ACHN (cell line): ENCODE measurements at places on chromosomes 3 and 15.

- DNase-seq, result no peak
These were observed 7.6 kb downstream of the XCR1 start for GRCh38 chr3:46019707-46020106.

GRCh38 chr3:64149886-64150285 is 75.4 kb downstream of the PRICKLE2 start:
- DNase-seq, result no peak

DNA sequence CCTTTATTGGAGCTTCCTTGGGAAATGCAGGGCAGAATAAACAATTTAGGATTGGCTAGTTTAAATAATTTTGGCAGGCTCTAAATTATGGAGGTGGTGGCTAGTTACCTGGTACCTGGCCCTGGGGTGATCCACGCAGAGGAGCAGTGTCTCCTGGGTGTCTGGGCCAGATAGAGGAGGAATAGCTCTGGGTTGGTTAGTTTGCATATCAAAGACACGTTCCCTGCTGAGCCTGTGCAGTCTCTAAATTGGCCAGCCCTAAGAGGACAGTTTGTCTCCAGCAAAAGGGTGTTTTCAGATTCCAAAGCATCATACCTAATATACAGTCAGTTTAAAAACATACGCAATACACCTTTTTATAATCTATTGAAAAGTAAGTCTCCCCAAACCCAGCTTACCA is 333.3 kb upstream of the TPM1 start:
- DNase-seq, result no peak

DNA sequence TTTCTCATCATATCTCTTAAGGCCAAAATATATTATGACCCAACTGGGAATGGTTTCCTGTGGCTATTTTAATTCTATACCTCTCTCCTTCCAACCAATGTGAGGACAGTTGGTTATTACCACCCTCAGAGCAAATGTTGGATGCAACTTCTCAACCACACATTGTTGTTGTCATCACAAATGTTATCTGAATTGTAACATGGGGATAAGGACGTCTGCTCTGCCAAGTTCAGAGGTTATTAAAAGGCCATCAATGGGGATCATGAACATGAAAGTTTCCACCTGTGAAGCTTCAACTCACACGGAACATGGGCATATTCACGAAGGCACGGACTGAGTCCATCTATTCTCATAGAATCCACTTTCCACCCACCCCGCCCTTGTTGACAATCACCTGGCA is 46.8 kb downstream of the MB21D2 start:
- no peak for DNase-seq

- DNase-seq, result no peak
These were observed 180.9 kb upstream of the TBL1XR1 start for GRCh38 chr3:177378168-177378567.

- peak; percentile 51 for DNase-seq
These were observed 1.7 kb downstream of the SEMA3F start for GRCh38 chr3:50156549-50157493.

DNA sequence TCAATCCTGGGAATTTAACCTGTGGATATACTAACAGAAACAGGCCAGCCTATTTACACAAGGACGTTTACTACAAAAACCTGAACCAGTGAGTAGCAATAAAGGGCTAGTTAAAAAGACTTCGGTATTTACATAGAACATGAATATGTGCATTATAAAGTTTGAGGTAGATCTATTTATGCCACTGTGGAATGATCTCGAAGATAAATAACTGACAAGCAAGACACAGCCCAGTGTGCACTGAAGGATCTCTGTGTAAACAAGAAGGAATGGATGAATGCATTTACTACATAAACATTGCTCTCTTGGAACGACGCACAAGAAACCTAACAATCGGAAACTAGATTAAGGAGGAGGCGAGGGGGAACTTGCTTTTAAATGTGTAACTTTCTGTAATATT is 132.0 kb upstream of the NSMCE3 start:
- no peak for DNase-seq

GRCh38 chr3:128625409-128625945 is 25.1 kb downstream of the RPN1 start:
- DNase-seq, result no peak

- DNase-seq, result no peak
These were observed 173.1 kb upstream of the CHRNA7 start for GRCh38 chr15:31857194-31857593.

DNA sequence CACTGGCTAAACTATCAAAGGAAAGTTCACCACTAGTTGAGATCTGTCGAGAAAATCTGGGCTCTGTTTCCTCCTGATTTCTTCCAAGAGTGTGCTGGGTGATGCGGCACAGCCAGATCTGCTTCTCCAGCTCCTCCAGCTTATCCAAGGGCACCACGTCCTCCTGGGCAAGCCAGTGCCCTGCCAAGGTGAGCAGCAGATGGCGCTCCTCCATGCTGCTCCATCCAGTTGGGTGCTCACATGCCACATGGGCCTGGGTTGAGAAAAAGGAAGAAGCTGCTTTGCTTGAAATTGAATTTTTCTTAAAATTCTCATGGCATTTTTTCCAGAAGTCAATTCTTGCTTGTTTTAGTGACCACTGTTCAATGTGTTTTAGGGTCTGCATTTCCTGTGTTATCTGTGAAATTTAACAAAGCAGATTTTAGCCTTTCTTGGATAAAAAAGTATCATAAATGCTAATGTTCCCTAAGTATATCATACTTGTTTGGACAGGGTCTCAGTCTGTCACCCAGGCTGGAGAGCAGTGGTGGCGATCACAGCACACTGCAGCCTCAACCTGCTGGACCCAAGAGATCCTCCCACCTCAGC is 47.3 kb downstream of the EIF3J start:
- DNase-seq, result peak; percentile 57

DNA sequence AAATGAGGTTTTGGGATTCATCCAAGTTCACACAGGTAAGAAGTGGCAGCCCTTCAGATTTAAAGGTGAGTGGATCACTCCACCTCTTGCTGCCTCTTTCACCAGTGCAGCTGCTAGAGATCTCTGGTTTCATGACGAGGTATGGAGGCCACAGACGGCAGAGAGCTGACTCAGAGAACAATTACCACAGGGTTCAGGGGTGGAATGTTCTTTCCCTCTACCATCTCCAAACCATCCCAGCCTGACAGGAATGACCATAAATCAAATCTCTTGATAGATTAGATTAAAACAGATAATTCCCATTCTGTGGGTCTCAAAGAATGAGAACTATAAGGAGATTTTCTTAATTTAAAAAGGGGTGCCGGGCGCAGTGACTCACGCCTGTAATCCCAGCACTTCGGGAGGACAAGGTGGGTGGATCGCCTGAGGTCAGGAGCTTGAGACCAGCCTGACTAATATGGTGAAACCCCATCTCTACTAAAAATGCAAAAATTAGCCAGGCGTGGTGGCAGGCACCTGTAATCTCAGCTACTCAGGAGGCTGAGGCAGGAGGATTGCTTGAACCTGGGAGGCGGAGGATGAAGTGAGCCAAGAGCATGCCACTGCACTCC is 174.2 kb upstream of the ATP11B start:
- no peak for DNase-seq

DNA sequence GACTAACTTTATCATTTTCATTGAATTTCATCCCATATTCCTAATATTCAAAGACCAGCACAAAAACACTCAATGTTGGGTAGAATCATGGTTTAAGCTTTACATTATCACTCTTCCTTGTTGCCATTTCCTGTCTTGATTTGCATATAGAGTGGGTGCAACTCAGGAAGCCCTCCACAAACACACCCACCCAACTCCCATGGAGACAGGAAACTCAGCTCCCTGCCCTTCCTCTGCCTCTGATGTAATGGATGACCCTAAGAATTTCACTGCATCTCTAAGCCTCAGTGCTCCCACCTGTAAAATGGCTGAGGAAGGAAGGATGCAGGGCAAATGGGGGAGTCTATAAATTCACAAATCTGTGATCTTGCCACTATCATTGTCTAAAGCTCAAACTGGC is 98.1 kb upstream of the BFSP2 start:
- no peak for DNase-seq

GRCh38 chr3:195098741-195099525 is 172.0 kb downstream of the XXYLT1 start:
- DNase-seq, result no peak
